ENCODE measurements at places on chromosomes 1 and 21. TPM values are rescaled to one million over a fixed set of nuclear protein-coding genes. Genes with fewer than 3 reads are reported as not detected.

BTBD8 gene
- total RNA-seq, result 151 TPM

ADCY10 gene
- 0.49 TPM for total RNA-seq

SLC25A34 gene
- 3.4 TPM for total RNA-seq

AADACL3 gene
- 0.11 TPM for total RNA-seq

RCAN1 gene
- total RNA-seq, result 38.2 TPM

PLA2G2F gene
- not detected for total RNA-seq

TMPRSS15 gene
- total RNA-seq, result not detected

ZNF678 gene
- 47.1 TPM for total RNA-seq

IL10RB gene
- total RNA-seq, result 20.7 TPM

FCRL2 gene
- total RNA-seq, result 0.27 TPM

SYPL2 gene
- 5.3 TPM for total RNA-seq

CENPL gene
- 11.7 TPM for total RNA-seq

PPIAL4G gene
- not detected for total RNA-seq

S100A16 gene
- total RNA-seq, result 39.4 TPM

LCE4A gene
- total RNA-seq, result not detected

RASSF5 gene
- total RNA-seq, result 7.8 TPM

HCN3 gene
- 7.4 TPM for total RNA-seq

EPHX1 gene
- 29.0 TPM for total RNA-seq

PYGO2 gene
- total RNA-seq, result 20.3 TPM

S100A9 gene
- total RNA-seq, result 197 TPM

UBE2U gene
- total RNA-seq, result 0.33 TPM

CYP4A11 gene
- not detected for total RNA-seq

MYOM3 gene
- 20.3 TPM for total RNA-seq

PKLR gene
- 1.0 TPM for total RNA-seq

ARMH1 gene
- total RNA-seq, result 6.7 TPM

CD244 gene
- total RNA-seq, result 0.16 TPM

CAP1 gene
- 142 TPM for total RNA-seq

IFI16 gene
- 41.9 TPM for total RNA-seq

PAQR7 gene
- 5.6 TPM for total RNA-seq

PPM1J gene
- 1.8 TPM for total RNA-seq

DCDC2B gene
- total RNA-seq, result not detected

SH2D5 gene
- total RNA-seq, result 0.49 TPM

SH3D21 gene
- 10.8 TPM for total RNA-seq

BSDC1 gene
- total RNA-seq, result 100 TPM

GLMP gene
- total RNA-seq, result 16.9 TPM

KCNK1 gene
- 8.7 TPM for total RNA-seq

Measured in camera-type eye (tissue), 1 donor.